ENCODE measurements at places on chromosomes 7 and 10.

DNA sequence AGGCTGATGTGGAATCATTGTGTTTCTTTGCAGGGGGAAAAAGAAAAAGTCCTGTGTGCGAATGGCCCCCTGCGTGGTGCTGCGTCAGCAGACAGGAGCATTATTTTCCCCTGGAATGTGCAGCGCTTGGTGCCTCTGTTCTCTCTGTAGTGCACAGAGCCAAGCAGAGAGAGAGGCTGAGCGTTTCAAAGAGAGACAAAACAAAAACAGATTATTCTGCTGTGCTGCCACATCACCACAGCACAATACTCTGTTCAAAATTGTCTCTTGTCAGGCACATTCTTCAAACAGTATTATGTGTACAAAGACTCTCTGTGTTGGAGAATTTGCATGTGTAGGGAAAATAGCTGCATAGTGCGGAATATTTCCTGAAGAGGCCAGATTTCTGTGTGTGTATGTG lies 609.0 kb downstream of the SDK1 start:
- DNase-seq: no peak

DNA sequence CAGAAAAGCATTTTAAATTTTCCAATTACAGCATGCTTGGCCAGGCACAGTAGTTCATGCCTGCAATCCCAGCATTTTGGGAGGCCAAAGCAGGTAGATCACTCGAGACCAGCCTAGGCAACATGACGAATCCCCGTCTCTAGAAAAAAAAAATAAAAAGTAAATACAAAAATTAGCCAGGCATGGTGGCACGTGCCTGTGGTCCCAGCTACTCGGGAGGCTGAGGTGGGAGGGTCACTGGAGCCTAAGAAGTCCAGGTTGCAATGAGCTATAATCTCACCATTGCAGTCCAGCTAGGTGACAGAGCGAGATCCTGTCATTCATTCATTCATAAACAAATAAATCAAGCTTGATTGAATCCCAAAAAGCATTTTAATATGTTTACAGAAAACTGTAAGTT lies 234.9 kb downstream of the PARD3 start:
- no peak for DNase-seq

GRCh38 chr10:4020631-4021030 lies 235.6 kb upstream of the KLF6 start:
- no peak for DNase-seq

GRCh38 chr7:51316666-51317581 lies at the start of gene COBL:
Gene COBL (minus strand): TSS chr7:51316809. CDS start chr7:51316633, 176 bp downstream.
- no peak for DNase-seq

DNA sequence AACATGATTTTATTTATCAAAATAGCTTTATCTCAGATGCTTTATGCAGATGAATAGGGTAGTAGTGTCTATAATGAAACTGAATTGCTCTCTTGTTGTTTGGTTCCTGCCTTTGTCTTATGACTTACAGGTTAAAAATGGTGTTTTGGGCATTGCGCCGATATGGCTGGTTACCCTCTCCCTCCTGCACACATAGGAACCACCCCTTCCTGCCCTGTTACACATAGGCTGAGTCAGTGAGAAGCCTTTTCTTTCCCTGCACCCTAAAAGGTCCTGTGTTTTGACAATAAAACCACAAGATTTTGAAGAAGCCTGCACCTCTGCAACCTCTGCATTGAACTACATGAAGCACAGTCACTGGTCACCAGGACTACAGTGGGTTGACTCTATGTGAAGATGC lies 655.8 kb upstream of the ANKRD30A start:
- peak; percentile 60 for DNase-seq

- no peak for DNase-seq
Observed at GRCh38 chr10:104479906-104480593, 126.4 kb downstream of the CFAP58 start.

DNA sequence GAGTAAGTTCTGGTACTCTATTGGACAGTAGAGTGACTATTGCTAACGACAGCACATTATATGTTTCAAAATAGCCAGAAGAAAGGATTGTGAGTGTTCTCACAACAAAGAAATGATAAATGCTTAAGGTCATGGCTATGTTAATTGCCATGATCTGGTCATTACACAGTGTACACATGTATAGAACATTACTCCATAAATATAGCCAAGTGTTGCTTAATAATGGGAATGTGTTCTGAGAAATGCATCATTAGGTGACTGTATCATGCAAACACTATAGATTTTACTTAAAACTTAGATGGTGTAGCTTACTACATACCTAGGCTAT lies 19.6 kb downstream of the EPC1 start:
- DNase-seq: no peak

GRCh38 chr10:60943316-60944057 lies 498 bp downstream of the RHOBTB1 start:
- peak; percentile 51 for DNase-seq

DNA sequence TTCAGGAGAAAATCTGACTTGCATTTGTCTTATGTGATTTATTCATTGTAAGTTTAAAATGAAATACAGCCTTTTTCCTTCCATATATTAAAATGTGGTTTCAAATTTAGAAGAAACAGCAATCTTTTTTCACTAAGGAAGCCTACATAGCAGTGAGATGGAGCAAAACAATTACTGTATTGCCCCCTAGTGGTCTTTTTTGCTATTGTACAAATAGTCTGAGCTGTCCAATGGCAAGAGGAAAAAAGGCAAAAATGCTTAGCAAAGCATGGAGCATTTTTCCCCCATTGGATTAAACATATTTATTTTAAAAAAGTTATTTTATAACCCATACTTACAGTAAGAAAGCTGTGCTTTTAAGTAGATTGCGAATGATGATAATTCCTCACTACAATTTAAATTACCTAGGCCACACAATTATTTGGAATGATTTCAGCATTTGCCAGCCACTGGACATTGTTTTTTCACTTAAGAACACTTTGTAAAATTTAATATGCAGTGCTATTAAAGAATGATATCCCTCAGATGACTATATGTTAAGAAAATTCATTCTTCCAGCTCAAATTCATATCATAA lies 119.5 kb downstream of the CPED1 start:
- DNase-seq: peak; percentile 80

- no peak for DNase-seq
Observed at GRCh38 chr10:5905854-5906507, 15.9 kb downstream of the FBH1 start.

DNA sequence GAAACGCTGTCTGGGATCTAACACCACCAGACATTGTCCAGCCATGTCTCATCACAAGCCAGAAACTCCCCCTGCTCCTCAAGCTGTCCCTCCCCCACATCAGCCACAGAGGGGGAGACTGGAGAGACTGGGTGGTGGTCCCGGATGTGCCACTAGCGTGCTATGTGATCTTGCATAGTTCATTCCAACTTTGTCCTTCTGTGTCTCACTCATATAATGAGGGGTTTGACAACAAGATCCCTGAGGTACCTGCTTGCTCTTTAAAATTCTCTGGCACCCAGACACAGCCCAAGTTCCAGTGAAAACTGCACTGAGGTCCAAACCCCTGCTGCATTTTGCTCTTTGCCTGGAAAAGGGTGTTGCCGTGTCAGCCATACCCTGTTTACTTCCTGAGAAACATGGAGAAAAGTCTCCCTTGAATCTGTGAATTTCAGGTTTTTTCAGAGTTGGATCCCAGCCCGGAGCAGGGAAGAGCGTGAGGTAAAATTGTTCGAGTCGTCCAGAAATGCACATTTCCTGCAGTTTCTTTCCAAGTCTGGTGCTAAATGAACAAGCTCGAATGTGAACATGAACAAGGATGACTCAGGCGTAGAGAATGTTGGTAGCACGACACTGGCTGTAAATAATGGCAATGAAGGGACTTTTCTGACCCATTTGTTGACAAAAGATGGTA lies 156.6 kb downstream of the CCDC3 start:
- peak; percentile 93 for DNase-seq

DNA sequence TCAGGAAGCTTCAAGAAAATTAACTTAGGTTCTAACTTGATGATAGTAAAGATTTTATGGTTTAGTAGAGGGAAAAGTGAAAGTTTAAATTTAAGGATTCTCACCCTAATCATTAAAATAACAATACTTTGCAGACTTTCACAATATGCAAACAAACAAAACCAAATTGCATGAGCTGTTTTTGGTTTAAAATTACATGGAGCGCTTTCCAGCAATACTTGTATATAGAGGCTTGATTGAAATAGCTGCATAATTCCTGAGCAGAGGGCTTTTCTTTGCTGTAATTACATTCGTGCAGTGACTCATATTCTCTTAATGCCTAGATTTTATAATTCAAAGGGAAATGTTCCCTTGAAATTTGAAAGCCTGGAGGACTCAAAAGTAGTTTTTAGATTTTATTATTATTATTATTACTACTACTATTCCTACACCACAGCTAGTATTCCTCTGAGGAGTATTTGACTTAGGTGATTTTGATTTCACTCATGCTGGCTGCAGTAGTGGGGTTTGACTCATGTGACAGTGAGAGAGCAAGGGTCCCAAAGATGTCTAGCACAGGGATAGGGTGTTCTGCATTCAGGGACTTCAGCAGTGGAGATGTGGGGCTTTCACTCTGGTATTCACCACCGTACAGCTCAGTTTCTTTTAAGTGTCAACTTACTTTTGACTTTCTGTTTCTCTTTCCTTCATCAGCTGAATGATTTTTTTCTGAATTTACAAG lies 138.1 kb downstream of the ADAM22 start:
- no peak for DNase-seq

GRCh38 chr10:49300140-49300974 lies 1.4 kb downstream of the C10orf71 start:
- peak; percentile 21 for DNase-seq

GRCh38 chr7:7399707-7400106 lies 136.0 kb downstream of the COL28A1 start:
- DNase-seq: no peak

DNA sequence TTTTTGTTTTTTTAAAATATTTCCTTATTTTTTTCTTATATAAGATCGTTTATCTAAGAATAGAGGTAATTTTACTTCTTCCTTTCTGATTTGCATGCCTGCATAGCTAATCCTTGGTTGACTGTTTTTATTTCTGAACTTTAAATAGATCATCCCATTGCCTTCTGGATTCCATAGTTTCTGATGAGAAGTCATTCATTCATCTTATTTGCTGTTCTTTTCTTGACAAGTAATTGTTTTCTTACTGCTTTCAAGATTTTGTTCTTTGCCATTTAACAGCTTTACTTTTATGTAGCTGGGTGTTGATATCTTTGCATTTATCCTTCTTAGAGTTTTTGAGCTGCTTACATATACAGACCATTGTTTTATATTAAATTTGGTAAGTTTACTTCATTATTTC lies 437.9 kb downstream of the SDK1 start:
- no peak for DNase-seq

- DNase-seq: no peak
Observed at GRCh38 chr7:150334108-150334507, 7.3 kb downstream of the RARRES2 start.

- no peak for DNase-seq
Observed at GRCh38 chr7:156547884-156548561, 92.6 kb upstream of the RNF32 start.

DNA sequence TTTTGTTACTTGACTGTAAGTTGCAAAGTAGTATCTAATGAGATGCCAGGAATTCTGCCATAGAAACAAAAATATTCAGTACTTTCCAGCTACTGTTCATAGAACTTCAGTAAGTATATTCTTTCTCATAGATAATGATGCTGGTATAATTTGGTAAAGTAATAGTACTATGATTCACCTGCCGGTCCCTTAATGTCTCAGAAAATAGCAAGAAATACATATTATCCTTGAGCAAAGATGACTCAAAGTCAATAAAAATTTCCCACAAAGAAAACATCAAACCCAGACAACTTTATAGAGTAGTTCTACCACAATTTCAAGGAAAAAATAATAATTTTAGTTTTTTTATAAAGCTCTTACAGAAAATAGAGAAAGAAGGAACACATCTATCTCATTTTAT lies 105.4 kb downstream of the EPDR1 start:
- DNase-seq: no peak

DNA sequence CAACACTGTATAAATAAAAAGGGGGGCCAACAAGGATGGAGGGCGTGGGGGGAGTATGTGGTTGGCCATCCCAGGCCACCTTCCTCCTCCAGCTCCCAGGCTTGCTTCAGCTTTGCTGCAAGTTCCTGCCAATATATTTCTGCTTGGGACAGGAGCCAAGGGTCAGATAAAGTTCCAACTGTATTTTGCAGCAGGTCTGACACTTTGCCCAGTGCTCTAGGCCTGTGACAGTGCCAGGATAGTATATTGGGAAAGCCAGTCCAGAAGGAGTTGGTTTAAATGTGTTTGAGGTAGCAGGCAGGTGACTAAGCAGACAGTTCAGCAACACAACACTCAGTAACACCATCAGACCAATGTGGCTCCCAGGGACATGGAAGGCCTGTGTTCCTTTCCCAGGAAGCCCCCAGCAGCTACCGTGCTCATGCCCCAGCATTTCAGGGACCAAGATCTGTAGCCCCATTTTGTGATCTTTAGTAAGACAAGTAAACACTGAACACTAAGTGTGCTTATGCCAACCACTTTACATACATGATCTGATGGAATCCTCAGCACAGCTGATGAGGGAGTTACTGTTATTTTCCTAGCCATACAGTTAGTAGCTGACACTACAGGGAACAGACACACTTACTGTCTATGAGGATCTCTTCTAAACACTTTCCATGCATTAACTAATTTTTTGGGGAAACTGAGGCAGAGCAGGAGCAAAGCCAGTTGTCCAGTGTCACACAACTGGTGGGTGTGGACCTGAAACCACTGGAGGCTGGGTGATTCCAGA lies 38.9 kb downstream of the DNAJB12 start:
- peak; percentile 69 for DNase-seq

GRCh38 chr7:96697822-96698221 lies 11.8 kb downstream of the SEM1 start:
- no peak for DNase-seq

GRCh38 chr10:22605168-22605567 lies 109.2 kb downstream of the PIP4K2A start:
- DNase-seq: peak; percentile 67

GRCh38 chr7:77466450-77466849 lies 50.3 kb upstream of the GSAP start:
- no peak for DNase-seq

DNA sequence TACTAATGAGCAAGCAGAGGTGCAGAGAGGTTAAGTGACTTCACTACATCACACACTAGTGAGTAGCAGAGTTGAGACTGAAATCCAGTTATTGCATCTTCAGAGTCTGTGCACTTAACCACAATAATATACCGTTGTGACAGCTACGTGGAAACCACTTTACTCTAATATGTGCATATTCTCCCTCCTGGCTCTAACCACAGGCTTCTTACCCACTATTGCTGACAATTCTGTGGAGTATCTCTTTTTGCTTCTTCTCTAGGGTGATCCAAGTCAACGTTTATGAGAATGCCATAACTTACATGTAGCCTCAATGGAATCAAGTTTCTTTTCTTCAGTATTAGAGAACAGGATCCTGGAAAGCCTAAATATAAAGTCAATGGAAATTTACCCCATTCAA lies 64.2 kb upstream of the MEOX2 start:
- DNase-seq: peak; percentile 84

GRCh38 chr10:60916025-60916424 lies 28.0 kb downstream of the RHOBTB1 start:
- peak; percentile 48 for DNase-seq

DNA sequence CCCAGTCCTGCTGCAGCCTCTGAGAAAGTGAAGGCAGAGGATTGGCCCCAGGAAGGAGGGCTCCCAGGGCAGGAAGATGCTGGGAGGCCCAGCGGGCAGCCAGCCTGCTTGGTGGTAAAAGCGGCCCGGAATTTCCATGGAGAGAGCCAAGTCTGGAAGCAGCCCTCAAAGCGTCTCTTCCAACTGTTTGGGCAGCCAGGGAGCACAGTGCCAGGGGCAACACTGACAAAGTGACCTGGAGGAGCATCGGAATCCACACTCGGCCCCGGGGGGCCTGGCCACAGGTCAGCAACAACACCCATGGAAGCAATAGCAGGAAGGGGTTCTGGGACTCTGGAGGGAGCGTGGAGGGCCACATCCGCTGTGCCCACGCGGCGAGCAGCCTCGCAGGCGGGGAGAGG lies 63.2 kb upstream of the FGFR2 start:
- no peak for DNase-seq

Measured in fibroblast of upper back skin (primary cell).